ENCODE measurements at places on chromosomes 2 and 18.

DNA sequence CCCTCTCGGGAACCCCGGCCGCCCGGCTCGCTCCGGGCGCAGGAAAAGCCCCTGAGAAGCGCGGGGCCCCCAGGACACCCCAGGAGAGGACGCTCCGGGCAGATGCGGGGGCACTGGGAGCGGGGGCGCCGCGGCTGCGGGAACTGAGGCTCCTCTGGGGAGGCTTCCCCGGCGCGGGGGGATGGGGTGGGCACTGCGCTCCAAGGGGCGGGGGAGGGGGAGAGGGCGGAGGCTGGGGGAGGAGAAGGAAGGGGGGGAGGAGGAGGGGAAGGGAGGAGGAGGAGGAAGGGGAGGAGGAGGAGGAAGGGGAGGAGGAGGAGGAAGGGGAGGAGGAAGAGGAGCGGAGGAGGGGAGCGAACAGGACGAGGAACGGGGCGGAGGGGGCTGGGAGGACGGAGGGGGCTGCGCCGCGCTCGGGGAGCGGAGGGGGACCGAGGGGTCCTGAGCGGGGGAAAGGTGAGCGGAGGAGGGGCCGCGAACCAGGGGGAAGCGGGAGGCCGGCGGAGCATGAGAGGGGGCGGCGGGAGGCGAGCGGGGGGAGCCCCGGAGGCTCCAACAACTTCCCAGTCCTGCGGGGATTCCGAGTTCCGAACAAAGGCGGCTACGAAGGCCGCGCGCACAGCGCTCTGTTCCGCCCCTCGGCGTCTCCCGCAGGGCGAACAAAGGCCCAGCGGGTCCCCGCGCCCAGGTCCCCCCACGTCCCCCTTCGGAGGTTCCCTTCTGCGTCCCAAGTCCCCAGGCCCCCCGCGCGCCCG, 742 bp downstream of the PXDN start:
- DNase-seq = no peak

GRCh38 chr2:38260469-38260868, 116.6 kb downstream of the ATL2 start:
- DNase-seq = no peak

- DNase-seq = no peak
These were observed 27.8 kb downstream of the MTERF4 start for GRCh38 chr2:241074065-241074818.

GRCh38 chr2:27798486-27798885, 27.0 kb downstream of the MRPL33 start:
- no peak for DNase-seq

DNA sequence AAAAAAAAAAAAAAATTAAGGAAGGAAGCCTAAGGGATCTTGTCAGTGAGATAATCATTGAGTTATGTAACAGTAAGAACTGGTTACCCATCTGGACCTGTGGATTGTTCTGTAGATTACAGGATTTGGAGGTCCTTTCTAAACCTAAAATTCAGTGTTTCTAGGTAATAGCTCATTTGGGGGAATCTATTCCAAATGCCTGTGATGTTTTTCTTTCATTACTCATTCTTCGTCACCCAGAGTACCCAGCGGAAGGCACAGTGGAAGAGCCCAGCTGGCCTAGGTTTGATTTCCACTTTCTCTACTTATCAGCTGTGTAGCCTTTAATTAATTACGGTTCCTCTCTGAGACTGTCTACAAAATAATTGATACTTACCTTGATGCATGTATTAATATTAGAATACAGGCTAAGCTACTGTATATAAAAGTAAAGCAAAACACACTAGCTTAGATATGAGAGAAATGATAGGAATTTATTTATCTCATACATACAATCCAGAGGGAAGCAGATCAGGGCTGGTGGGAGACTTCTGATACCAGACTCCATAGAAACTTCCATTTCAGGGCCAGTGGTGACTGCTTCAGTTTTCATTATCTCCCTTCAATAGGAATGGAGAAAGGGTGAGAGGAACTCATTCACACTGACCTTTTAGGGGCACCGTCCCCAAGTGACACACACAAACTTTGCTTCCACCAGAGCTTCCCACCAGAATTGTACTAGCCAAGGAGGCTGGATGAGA, 115.8 kb upstream of the NOSTRIN start:
- no peak for DNase-seq

- DNase-seq = no peak
These were observed 6.0 kb downstream of the NEMP2 start for GRCh38 chr2:190528521-190529001.

GRCh38 chr2:111100765-111101162, 19.9 kb upstream of the BCL2L11 start:
- no peak for DNase-seq

- no peak for DNase-seq
These were observed 246.3 kb upstream of the SIX2 start for GRCh38 chr2:45255563-45255962.

- DNase-seq = no peak
These were observed 33.1 kb downstream of the DNMT3A start for GRCh38 chr2:25308599-25308998.

DNA sequence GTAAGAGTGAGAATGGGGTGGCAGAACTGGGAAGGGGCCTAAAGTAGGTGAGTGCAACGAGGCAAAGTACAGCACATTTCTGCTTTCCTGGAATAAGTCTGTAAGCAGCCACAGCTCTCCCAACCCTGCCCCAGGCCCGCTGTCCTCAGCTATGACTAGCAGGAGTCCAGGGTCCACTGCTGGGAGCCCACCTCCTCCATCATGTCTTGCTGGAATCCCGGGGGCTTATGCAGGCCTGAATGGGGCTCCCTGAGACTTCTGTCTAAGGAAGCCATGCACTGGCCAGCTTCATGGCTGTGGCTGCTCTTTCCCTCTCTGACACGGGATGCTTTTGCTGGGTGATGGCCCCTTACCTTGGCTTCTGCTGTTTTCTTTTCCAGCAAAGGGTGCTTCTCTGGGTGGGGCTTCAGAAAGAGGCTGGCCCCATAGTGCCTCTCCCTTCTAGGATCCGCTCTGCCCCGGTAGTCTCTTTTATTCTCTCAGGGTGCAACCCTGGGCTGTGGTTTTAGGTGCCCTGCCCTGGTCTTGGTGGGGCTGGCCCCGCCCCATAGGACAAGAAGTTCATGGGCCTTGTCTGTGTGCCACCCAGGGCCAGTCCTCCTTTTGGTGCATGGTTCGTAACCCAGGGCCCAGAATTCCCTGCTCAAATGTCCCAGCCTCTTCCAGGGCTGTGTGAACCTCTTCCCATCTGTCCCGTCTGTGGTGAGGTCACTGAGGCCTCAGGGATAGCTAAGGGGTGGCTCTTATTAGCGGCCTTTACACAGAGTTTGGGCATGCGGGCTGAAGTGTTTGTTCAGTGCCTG, 33.8 kb upstream of the POLE4 start:
- DNase-seq = no peak

GRCh38 chr2:37674946-37675345, 3.5 kb upstream of the CDC42EP3 start:
- no peak for DNase-seq

All from T-cell (primary cell).